ENCODE measurements at places on chromosomes 7 and 10.

- DNase-seq: no peak
Observed at GRCh38 chr10:43312612-43313011, 45.7 kb upstream of the RASGEF1A start.

- no peak for DNase-seq
Observed at GRCh38 chr7:151592868-151593486, 73.3 kb upstream of the RHEB start.

GRCh38 chr7:95501261-95501832 lies 15.6 kb downstream of the ASB4 start:
- no peak for DNase-seq

DNA sequence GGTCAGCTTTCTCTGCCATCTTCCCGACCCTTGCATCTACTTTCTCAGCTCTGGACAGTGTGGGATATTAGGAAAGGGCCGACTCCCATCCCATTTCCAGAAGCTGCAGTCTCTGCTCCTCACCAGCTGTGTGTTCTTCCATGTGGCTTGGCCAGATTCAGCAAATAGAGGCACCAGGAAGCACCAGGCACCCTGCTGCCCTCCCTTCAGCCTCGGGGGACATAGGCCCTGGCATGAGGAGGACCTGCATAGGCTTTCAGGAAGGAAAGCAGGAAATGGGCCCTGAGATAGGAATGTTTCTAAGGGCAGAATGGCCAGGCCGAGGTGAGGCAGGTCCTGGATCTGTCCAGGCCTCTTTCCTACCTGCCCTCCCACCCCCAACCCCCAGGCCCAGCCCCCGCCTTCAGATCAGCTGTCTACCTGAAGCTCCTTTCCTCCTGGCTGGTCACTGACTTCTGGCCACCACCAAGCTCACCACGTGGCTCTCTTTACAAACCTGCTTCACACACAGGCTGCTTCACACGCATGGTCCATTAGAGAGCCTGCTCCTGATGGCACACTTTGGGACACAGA lies 27.5 kb upstream of the PURB start:
- no peak for DNase-seq

GRCh38 chr10:132526676-132527075 lies 10.9 kb upstream of the INPP5A start:
- no peak for DNase-seq

- DNase-seq: no peak
Observed at GRCh38 chr10:69646185-69647060, 16.4 kb downstream of the FAM241B start.

DNA sequence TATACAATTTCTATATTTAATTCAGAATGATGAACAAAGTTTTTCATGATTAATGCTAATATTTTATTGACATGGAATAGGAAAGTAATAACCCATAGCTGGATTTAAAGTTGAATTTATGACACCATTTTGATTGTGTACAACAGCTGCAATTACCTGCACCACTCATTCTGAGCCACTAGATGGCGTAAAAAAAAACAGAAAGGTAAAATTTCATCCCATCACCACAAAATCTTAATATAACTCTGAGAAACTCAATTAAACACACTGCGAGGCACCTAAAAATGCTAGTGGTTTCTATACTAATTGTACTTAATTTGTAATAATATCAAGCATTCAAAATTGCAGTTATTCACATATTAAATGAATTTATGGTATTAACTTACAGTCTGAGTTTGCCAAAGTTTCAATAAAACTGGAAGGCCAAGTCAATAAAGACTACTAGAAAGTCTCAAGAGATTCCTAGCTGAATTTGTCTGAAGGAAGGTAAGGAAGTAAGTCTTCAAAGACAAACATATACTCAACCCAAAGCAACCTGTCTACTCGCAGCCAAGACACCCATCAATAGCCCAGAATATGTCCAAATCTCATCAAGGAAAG lies 182.5 kb downstream of the SKAP2 start:
- no peak for DNase-seq

GRCh38 chr7:97002555-97003261 lies 2.6 kb upstream of the DLX6 start:
- no peak for DNase-seq

- no peak for DNase-seq
Observed at GRCh38 chr7:2882111-2882510, 38.0 kb upstream of the GNA12 start.

- DNase-seq: no peak
Observed at GRCh38 chr10:124990671-124991625, 49.0 kb downstream of the ZRANB1 start.

DNA sequence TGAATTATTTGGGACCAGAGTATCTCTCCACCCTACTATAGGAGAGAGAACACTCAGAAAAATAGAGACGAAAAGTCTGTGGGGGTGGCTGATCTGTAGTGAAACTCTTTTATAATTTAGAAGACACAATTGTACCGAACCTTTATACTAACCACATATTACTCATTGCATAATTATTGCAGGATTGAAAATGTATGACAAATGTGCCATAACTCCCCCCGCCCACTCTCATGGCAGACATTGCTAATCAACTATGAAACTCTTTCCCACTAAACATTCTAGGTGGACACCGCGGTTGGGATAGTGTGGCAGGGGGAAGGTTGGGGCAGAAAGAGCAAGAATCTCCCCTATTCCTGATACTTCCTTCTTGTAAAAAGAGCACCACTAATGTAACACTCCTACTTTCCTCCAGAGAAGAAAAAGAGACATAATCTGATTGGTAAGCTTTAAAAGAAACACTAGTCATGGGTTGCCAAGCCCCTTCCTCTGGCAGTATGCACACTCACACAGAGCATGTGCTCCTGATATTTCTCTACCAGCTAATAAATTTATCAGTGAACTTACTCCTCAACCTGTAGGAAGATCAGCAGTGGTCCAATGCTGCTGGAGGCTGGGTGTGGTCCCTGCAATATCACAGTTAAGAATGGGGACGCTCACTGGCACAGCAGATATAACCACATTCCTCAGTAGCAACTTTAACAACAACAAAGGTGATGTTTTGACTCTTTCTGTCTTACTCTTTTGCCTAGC lies 18.7 kb upstream of the ARID5B start:
- DNase-seq: no peak

- no peak for DNase-seq
Observed at GRCh38 chr7:7996568-7996967, 28.0 kb downstream of the GLCCI1 start.

DNA sequence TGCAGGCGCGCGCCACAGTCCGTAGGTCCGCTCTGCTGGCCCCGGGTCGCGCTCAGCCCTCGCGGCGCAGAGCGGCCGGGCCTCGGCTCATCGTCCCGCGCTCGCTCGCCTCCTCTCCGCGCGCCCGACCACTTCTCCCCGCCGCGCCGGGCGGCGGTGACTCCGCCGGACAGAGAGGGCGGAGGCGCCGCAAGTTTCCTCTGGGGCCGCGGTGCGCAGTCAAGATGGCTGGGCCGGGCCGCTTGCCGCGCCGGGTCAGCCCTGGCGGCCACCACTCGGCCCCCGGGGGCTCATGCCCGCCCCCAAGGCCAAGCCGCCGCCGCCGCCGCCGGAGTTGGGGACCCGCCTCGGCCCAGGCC lies 441 bp downstream of the FZD8 start:
- no peak for DNase-seq

DNA sequence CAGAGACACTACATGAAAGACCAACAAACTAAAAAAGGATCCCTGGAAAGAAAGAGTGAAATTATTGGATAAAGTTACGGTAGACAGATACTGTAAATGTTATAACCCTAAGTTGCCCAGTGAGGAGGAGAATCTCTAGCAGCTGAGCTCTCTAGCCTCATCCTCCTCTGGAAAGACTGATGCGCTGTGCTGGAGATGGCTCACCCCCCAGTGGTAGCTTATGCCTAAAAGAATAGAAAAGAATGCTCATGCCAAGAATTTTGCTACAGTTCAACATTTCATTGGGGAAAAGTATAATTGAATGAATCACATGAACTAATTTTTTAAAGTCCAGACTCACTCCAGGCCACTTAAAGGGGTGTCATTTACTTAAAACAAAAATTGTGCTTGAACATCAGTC lies 50.8 kb upstream of the RNF32 start:
- DNase-seq: no peak

- DNase-seq: no peak
Observed at GRCh38 chr7:17456541-17456940, 158.1 kb downstream of the AHR start.

- DNase-seq: no peak
Observed at GRCh38 chr10:62638062-62638477, 166.4 kb upstream of the ADO start.

- DNase-seq: no peak
Observed at GRCh38 chr7:18721429-18721828, 225.9 kb downstream of the HDAC9 start.

- no peak for DNase-seq
Observed at GRCh38 chr10:16950656-16951601, 133.7 kb upstream of the RSU1 start.

DNA sequence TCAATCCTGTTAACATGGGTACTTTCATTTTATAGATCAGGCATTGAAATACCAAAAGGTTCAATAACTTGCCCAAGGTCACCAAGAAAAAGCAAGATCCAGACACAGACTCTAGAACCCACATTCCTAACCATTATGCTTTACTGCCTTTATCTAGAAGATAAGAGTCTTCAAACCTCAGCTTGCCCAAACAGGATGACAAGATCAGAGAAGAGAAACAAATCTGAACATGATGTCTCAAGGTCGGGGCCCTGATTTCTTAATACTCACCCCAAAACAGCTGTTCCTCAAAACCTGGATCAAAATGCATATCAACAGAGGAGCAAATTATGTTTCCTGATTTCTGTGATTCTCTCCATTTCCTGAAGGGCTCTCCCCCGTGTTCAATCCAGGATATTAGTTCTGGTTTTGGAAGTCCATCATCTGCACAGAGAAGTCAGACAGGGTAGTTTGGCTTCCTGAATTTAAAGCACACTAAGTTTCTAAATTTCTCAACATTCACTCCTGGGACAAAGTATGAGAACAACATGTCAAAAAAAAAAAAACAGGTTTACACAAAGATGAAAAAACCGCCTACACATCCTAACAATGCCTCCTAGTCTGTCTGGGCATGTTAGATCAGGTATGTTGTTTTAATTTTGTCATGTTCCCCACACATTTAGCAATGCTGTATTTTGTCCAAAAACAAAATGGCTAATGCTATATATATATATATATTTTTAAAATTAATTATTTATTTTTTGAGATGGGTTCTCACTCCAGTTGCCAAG lies 16.2 kb downstream of the ZNF786 start:
- DNase-seq: no peak

- DNase-seq: no peak
Observed at GRCh38 chr7:70700055-70700940, 431.6 kb upstream of the GALNT17 start.

- DNase-seq: no peak
Observed at GRCh38 chr7:15989194-15989593, 302.7 kb upstream of the MEOX2 start.

DNA sequence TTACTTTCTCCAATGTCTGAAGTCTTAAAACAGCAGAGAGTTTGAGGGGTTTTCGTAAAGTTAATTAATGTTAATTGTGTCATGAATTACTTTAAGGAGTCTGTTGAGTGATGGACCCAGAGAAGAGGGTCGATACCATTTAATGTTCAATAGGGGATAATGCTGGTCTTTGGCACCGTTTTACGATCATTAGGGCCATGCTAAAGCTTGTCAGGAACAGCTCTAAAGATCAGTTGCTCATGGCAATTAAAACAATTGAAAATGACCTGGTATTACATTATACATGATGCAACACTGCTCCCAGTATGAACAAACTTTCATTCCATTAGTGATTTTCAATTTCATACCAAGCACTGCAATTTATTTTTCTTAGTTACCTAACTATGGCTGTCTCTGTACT lies 296.9 kb downstream of the ETV1 start:
- DNase-seq: no peak

DNA sequence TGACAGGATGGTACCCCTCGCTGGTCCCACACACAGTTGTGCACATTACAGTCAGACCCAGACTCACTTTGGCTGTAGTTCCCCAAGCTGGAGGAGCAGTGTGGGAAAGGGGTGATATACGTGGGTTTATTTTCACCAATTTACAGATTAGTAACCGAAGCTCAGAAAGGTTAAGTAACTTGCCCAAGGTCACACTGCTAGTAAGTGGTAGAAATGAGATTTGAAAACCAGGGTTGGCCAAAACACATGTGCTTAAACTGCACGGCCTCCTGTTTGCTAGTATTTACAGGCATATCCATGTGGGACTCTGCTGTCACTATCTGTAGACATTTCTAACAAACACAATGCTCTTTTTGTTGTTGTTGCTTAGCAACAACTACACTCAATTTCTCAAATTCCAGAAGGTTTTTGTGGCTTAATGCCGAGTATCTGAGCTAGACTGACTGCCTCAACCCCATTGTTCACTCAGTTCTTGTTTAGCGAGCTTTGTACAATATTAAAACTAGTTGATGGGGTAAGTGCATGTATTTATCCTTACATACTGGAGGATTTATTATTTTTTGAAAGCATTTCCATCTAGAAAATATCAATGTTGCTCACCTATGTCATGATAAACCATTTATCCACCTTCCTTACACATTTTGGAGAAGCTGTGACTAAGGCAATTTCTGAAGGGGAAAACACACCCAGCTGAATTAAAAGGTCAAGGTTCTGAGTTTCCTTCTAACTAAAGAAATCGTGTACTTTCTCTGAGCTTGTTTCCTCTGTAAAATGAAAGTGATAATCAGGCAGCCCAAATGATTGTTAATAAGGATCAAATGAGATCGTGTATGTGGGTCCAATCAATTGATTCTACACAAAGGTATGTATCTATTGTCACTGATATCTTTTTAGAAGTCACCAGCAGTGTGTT lies 5.3 kb upstream of the TMEM139 start:
- DNase-seq: no peak

DNA sequence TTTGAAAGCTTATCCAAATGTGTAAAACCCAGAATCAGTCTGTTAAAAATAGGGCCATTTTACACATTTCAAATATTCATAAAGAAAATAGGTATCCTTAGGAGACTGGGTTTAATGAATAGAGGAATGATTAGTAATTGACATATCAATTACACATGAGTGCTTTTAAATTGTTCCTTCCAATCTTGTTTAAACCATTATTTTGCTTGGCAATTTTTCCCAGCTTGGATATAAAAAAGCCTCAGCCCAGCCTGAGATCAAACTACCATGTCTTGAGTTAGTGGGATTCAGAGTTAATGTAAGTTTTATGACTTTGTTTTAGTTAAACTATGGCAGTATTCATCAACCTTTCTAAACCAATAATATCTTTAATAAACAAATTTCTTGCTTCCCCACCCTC lies 28.3 kb downstream of the PARP12 start:
- no peak for DNase-seq

DNA sequence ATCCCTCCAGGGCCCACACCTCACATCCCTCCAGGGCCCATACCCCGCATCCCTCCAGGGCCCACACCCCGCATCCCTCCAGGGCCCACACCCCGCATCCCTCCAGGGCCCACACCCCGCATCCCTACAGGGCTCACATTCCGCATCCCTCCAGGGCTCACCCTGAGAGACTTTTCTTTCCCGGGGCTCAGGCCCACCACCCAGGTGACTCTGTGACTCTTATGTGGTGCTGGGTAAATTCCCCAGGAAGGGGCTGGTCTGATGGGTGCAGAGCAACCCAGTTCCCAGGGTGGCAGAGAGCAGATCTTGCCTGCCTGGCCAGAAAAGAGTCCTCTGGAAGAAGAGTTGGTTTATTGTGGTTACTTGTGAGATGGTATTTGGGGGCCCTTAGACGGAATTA lies 290.7 kb downstream of the TCERG1L start:
- DNase-seq: no peak

- no peak for DNase-seq
Observed at GRCh38 chr7:94350734-94351133, 44.0 kb upstream of the COL1A2 start.

Data from stimulated activated CD8-positive, alpha-beta memory T cell treated with anti-CD3 and anti-CD28 coated beads, Interleukin-7, amount 100 ng/mL, for 4 hours (primary cell).